Left lung (tissue), 14 donors: ENCODE measurements at places on chromosomes 12 and 14. TPM values are rescaled to one million over a fixed set of nuclear protein-coding genes. Genes with fewer than 3 reads are reported as not detected.

GZMH gene
- 0.30 TPM for polyA plus RNA-seq

LRIG3 gene
- polyA plus RNA-seq: 41.0 TPM

DNA sequence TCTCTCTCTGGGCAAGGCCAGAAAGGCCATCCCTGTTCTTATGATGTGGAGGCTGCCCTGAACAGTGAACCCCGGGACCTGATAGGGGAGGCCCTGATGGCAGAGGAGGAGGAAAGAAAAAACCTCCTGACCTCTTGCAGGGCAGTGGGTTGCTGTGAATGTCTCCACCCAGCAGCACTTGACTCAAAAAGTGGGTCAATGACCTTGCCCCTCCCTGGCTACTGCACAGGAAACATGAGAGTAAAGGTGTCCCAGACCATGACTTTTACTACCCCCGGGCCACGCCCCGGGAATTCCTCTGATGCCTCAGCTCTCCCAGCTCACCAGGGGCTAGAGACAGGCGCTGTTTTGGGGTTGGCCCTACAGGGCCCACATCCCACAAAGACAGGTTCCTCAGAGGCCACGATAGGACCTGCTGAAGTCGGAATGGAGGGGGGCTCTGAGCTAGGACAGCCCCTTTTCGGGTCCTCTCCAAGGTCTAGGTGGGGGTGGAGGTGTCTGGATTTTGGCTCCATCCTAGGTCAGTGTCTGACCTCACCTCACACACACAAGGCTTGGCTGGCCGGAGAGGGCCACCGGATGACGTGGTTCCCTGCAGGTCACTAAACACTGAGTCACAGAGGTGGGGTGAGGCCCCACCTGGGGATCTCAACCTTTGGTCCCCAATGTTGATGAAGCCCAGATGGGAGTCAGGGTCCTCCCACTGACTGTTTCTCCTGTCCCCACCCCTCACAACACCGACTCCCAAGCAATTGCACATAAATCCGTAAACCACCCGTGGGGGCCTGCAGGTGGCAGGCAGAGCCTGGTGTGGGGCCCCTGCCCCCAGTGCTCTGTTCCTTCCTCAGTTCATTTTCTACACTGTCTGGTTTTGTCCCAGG lies 1.6 kb downstream of the RHOF start:
- DNase-seq: no peak

DNA sequence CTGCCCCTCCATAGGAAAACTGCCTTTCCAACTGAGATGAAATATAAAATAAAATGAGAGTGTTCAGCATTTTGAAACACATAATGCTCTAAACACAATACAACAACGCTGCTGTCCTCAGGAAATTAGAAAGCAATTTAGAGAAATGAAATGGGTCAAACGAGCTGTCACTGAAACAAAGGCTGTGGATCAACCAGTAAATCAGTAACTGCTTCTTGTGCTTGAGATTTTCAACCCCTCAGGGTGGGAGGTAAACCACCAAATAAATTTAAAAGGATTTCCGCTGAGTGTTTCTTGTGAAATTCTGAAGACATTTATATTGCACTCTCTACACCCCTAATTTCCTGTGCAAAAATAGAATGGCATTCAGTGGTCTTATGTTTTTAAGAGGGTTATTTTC lies 657.1 kb upstream of the SEL1L start:
- no peak for DNase-seq

DNA sequence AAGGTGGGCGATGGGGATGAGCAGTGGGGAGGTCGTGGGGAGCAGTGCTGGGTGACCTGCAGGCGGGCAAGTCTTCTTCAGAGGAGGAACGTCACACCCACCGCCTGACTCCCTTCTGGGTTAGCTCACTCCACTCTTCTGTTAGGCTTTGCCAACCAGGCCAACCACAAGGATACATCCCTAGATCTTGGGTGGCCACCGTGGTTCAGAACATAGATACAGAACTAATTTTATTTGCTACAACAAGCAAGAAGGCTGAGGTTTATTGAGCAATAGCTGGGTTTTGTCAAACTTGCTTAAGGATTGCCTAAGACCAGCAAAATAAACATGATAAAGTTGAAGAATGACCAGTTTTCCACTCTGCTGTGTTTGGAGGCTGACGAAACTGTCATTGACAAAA lies 109.4 kb downstream of the DACT1 start:
- DNase-seq: peak; percentile 82

- peak; percentile 89 for DNase-seq
Observed at GRCh38 chr14:105527826-105528585, 1.6 kb downstream of the TMEM121 start.
